ENCODE measurements at places on chromosomes 2 and 18.

GRCh38 chr2:113716291-113716690, 40.2 kb downstream of the SLC35F5 start:
- DNase-seq: no peak

GRCh38 chr2:148888003-148888501, 13.0 kb downstream of the KIF5C start:
- no peak for DNase-seq

DNA sequence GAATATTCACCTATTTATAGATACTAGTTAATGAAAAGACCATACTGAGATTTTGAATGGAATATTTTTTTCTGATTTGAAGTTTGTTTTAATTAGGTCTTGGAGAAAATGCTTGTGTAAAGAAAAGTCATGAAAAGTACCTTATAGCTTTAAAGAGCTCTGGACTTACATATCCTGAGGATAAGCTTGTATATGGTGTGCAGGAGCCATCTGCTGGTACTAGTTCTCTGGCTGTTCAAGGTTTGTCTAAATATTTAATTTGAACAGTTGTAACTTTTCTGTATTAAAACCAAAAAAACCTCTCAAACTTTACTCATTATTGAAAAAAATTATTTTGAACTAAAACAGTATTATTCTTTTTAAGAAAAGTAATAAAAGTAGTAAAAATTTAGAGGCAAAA, 50.1 kb downstream of the UBR3 start:
- DNase-seq: no peak

- DNase-seq: no peak
These were observed 278.4 kb downstream of the ALPK2 start for GRCh38 chr18:58350526-58350925.

DNA sequence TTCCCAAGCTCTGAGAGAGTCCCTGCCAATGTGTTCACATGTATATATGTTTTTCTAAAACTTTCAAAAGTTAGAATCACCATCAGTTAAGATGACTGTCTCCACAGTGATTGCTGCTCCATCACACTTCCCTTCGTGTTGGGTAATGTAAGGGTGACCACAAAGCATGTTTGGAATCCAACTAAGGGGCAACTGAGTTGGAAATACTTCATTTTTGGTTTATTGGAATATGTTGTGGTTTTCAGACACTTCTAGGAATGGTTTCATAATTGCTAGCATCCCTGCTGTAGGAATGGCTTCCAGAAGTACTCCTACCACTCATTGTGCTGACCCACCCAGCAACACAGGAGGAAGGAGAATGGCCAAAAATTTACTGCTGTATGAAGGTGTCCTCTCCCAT, 212.5 kb upstream of the GULP1 start:
- no peak for DNase-seq

DNA sequence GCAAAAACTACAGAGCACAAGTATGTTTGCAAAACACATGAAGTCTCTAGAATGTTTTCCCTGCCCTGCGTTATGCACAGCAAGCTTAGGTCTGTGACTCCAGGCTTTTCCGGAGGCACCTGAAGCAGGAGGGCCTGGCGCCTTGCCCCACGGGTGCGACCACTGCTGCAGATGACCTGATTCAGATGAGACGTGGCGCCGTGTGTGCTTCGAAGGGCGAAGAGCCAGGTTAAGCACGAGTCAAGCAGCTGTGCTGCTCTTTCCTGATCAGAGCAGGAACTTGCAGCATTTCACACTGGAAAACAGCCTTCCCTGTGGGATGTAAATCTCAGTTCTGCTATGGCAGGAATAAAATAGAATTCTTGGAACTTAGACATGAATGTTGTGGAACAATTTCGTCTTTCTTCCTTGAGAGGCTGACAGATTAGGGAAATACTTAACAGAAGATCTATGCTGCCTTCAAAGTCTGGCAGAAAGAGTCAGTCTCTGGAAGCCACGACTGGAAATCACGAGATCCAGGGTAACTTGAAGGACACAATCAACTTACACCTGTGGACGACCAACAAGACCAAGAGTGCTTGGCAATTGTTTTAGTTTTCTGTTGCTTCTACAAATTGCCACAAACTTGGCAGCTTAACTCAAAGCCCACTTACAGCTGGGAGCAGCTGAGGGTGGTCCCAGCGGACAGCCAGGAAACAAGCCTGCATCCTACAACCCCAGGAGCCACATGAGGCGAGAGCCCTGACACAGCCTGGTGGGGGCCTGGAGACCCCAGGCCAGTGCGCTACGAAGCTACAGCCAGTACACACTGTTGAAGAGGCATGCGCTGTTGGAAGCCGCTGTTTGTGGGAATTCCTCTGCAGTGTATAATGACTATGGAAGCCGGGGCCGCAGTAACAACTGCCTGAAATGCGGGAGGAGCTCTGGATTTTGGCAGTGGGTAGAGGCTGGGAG, 42.9 kb downstream of the EIPR1 start:
- no peak for DNase-seq

- no peak for DNase-seq
These were observed 266 bp downstream of the KDM3A start for GRCh38 chr2:86441392-86441881.

- no peak for DNase-seq
These were observed 60.0 kb upstream of the SGPP2 start for GRCh38 chr2:222364285-222364895.

- DNase-seq: no peak
These were observed 72.3 kb downstream of the FMNL2 start for GRCh38 chr2:152407204-152407721.

DNA sequence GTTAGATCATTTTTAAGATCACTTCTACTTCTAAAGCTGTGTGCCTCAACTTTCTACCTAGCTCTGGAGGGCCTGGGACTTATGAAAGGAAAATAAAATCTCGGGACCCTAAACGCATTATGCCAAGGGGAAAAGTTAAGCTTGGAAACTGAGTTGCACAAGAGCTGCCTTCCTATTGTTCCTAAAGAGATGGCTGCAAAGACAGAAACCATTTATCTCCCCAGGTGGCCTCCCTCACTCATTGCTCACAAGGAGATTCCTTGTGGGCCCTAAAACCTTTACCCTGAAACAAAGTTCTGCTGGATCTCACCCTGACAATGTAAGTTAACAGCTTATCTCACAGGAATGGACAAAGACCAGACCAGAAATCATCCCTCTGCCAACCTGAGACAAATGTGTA, 26.8 kb downstream of the TUBB6 start:
- DNase-seq: no peak

GRCh38 chr2:170030040-170030439, 147.9 kb upstream of the MYO3B start:
- DNase-seq: no peak

GRCh38 chr18:54254265-54254758, 15.0 kb upstream of the POLI start:
- no peak for DNase-seq

DNA sequence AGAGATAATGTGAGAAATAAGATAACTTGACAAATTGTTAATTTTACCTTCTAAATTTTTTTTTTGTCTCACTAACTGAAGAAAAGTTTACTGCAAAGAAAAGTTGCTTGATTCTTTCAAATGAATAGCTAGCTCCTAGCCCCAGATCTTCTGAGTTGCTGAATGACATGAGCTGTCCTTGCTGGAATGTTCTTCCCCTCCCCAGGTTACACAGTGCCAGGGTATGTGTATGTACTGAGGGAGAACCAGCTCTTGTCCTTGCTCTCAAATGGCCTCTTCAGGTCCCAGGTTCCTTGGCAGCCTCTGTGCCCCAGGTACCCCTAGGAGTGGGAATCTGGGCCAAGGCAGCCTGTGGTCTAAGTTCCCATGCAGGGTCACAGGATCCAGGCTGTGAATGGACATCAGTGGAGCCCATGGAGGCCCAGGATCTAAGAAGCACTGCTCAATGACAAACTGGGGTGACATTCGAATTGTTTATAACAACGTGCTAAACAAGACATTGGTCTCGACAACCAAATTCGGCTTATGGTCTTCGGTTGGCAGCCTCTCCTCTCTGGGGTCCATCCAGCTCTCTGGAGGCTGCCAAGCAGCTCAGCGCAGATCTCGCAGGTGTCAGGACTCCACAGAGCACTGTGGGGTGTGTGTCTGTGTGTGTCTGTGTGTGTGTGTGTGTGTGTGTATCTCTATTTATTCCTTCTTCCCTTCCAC, 17.1 kb upstream of the INO80C start:
- DNase-seq: no peak

- DNase-seq: no peak
These were observed 58.1 kb downstream of the MAP3K19 start for GRCh38 chr2:134988994-134989605.

DNA sequence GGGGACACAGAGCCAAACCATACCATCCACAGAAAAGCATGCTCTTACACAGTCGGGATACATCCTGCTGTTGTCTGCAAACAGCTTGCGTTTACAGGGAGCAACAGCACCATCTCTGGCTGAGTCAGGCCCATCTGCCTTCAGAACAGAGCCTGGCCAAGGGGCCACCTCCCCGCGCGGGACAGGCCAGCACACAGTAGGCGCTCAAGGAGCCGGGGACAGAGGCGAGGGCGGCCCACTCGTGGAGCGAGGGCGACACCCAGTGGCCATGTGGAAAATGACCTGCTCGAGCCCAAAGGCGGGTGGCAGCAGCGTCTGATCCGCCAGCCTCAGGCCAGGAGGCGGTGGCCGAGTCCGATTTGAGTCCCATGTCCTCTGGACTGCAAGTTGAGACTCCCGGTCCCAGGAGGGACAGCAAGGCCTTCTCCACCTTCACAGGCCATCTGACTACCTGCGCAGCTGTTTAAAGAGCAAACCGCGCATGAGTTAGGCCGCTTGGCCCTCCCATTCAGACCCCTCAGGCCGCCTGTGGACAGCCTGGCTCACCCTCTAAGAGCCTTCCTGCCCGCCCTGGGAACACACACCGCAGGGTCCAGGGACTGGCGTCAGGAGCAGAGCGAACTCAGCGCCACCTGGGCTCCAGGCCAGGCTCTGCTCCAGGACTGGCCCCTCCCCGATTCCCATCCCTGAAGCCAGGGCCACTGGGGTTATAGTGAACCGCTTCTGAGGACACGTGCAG, 38.3 kb downstream of the TTC32 start:
- peak; percentile 23 for DNase-seq

GRCh38 chr2:184577743-184578142, 20.6 kb upstream of the ZNF804A start:
- no peak for DNase-seq

DNA sequence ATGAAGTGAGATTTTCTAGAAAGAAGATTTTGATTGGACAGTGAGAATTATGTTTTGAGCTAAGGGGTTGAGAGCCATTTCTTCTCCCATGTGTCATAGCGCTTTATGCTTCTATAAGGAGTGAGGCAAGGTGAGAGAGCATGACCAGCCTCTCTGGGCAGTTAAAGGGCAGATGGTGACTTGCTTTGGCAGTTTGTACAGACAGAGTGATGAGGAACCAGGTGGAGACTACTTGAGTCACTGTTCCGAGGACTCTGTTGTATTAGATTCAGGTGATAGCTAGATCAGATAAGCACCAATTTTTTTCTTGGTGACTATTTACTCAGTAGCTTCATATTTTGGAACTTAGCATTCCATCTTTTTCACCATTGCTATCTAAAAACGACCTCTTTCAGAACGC, 4.5 kb downstream of the CRIM1 start:
- no peak for DNase-seq

- DNase-seq: no peak
These were observed 11.8 kb downstream of the CHPF start for GRCh38 chr2:219531639-219532377.

DNA sequence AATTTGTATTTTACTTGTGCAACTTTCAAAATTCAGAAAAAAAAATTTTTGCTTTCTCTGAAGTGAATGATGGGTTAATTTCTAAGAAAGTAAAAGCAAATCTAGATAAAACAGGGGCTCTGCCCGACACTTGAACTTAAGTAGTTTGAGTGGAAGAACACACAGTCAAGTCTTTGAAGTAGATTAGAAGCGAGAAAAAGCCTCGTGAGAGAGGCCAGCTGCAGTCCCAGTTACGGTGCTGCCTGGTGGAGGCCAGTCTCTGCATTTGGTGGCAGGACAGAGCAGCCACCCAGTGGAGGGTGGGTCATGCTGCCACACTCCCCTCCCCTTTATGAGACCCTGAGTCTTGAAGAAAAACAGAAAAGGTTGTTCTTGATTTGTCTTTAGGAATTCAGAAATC, 81.8 kb downstream of the INPP5D start:
- DNase-seq: no peak

- no peak for DNase-seq
These were observed 82.8 kb downstream of the MEIS1 start for GRCh38 chr2:66517772-66518171.

DNA sequence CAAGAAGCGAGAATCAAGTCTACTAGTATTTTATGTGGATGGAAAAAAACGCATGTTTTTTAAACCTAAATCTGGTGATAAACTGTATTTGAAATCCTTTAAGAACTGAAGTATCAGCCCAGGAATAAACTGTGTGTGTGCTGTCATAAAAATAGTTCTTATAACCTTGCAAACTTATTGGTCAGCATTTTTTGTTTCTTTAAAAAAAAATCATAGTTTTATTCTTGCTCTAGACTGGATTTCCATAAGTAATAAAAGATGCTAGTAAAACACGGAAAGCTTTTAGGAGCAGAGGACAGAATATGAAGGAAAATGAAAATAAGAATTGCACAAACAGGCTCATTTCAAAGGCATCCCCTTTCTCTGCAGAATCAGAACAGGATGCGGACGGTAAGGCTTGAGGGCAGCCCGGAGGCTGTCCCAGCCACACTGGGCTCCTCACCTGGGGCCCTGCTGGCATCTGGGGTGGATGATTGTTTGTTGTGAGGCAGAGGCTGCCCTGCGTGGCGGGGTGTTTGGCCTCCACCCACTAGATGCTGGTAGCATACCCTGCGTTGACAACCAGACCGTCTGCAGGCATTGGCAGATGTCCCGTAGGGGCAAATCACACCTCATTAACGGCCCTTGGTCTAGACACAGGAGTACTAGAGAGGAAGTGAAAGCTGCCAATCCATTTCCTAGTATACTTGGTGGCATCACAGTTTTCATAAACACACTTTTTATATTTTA, 52.5 kb downstream of the MBP start:
- no peak for DNase-seq

- no peak for DNase-seq
These were observed 1.6 kb downstream of the CAVIN2 start for GRCh38 chr2:191845248-191845715.

- no peak for DNase-seq
These were observed 26.4 kb upstream of the PGAP1 start for GRCh38 chr2:196952936-196953335.

Measured in cortex of kidney (tissue), 1 donor.